Right atrium auricular region (tissue), 2 donors: ENCODE measurements at places on chromosomes 5 and 9. TPM values are rescaled to one million over a fixed set of nuclear protein-coding genes. Genes with fewer than 3 reads are reported as not detected.

DNA sequence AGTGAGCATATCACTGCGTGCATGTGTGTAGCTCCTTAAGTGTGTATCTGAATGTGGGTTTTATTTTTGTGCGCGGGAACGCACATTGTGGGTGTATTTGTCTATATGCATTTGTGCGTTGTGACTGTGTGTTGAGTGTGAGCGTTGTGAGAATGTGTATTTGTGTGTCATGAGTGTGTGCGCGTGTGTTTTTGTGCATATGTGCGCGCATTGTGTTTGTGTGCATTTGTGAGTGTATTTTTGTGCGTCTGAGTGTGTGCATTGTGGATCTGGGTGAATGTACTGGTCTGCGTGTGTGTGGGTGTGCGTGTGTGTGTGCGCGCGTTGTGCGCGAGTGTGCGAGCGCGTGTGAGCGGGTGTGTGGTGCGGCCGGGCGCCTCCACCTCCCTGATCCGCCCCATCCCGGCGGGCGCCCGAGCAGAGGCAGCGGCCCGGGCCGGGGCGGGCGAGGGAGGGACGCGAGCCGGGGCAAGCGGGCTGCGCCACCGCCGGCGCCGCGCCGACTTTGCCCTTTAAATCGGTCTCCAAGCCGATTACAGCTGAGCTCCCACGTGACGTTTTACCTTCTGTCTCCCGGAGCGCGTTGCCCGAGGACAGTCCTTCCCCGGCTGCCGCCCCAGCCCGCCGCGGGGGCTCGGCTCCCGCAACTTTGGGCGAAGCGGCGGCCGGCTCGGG is at the start of gene RASGRF2:
Gene RASGRF2, plus strand, starts transcription at position 596 of the 675 bp plus-strand sequence. CDS start 376 bp downstream, outside the sequence.
- no peak for DNase-seq

CARTPT gene
- not detected for total RNA-seq

DNA sequence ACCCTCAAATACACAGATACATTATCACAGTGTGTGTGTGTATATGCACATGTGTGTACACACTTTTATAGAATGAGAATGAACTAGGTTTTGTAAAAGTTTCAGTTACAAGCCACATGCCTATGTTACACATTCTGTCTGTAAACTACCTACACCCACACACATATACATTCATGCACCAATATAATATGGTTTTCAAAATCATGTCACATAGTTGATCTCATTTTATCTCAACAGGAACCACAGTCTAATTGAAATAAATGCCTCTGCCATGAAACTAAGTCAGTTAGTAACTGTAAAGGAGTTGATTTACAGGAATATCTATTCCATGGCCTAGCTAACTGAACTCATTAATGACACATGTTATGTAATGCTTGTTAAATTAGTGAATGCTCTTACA is 646.6 kb downstream of the PDE4D start:
- no peak for DNase-seq

GRCh38 chr5:11048760-11049159 is 287.7 kb upstream of the DAP start:
- DNase-seq, result no peak

ZNF608 gene
- total RNA-seq, result 29.4 TPM

SH3RF2 gene
- 41.2 TPM for total RNA-seq

GRCh38 chr5:95725937-95726810 is 5.0 kb upstream of the RHOBTB3 start:
- no peak for DNase-seq

GRCh38 chr5:1385395-1386273 is 40.7 kb upstream of the CLPTM1L start:
- DNase-seq, result peak; percentile 84

- DNase-seq, result no peak
These were observed 37.7 kb downstream of the SAR1B start for GRCh38 chr5:134594797-134595457.

- DNase-seq, result no peak
These were observed 4.4 kb downstream of the SNX24 start for GRCh38 chr5:122849771-122850170.

PCDHGC4 gene
- 1.5 TPM for total RNA-seq

GRCh38 chr5:50501491-50502228 is 60.6 kb upstream of the EMB start:
- DNase-seq, result no peak

- DNase-seq, result no peak
These were observed 112.9 kb downstream of the KIAA0825 start for GRCh38 chr5:94505327-94506068.

TNC gene
- 7.4 TPM for total RNA-seq

- DNase-seq, result no peak
These were observed 13.1 kb downstream of the THBS4 start for GRCh38 chr5:80048084-80048780.

RFESD gene
- total RNA-seq, result 1.9 TPM

GRCh38 chr5:136194576-136194975 is 1.6 kb upstream of the SMIM32 start:
- DNase-seq, result peak; percentile 34

MTAP gene
- total RNA-seq, result 10.3 TPM

DNA sequence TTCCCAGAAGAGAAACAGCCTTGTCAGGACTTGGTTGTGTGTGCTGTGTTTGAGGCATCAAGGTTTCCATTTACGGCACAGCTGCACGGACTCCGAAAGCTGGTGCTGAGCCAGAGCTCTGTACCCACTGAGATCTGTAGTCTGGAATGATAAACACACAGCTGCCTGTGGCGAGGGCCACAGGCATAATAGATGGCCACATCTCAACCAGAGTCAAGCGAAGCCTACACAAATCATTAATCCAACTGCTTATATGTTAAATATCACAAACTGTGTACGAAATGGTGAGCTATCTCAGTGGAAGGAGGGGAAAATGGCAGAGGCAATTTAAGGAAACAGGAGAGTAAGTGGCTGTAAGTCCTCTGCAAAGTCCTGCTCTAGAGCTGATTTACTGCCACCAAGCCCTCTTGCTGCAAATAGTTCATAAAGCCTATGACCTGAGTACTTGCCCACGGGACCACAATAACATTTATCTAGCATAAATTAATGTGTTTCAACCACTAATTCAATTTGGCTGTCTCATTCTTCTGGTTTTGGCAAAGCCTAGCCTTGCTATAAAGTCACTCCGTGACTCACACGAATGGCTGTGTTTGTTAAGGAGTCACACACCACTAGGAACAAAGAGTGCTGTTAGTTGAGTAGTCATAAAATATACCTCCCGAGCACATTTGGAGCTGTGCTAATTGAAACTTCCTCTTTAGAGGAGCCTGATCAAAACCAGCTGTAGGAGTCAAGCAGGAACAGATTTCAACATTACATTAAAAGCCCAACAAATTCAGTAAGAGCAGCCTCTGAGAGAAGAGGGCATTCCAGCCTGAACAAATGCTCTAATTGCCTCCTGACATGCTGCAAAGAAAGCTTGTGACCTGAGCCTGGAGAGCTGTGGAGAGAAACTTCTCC is 738.6 kb upstream of the ZNF608 start:
- DNase-seq, result peak; percentile 72

GRXCR2 gene
- 0.24 TPM for total RNA-seq

CMYA5 gene
- 1,662 TPM for total RNA-seq

RASEF gene
- total RNA-seq, result not detected

DNA sequence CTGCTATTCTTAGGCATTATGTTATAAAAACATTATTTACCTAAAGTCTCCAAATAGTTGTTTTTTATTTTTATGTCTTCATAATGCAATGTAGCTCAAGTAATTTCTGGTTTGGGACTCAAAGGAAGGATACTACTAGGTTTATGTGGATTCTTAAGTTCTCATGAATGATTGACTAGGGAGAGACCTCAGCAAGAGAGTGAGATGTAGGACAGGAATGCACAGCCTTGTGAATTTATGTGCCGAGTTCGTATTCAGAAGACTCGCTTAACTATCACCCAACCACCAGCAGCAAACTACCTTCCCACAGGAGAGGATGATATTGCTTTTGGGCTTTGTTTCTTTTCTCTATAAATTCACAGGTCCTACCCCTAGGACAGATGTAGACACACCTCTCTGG is 282.9 kb downstream of the ARHGEF28 start:
- no peak for DNase-seq

DNA sequence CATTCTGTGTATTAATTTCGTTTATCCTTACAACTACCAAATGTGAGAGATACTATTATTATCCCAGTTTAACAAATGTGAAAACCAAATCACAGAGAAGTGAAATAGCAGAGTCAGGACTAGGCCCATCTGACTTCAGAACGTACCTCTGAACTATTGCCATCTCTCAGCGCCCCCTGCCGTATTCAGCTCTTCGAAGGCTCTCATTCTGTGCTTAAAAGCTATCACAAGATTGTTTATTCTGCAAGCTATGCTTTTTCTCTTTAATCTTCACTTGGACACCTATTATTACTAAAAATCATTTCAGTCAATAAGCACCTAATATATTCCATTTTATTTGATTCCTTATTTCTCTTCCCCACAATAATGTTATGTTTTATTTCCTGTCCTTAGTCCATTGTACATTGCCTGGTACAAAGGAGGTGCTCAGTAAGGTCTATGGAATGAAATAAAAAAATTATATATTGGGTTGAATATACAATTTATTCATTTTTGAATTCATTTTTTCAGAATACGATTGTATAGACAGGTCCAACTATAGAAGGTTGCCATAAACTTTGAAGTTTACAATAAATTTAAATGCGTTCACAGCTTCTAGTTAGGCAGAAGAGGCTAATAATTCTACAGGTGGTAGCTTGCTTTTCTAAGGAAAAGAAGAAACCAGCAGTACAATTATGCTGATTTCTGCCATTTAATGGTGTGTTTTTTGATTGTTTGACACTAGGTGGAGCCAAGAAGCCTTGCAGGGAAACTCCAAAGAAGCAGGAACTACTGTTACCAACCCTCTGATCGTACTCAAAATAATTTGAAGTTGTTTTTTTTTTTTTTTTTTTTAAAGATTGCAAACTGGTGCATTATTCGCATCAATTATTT is 202.2 kb upstream of the DMRTA1 start:
- no peak for DNase-seq

GRCh38 chr5:39031041-39031440 is 43.2 kb downstream of the RICTOR start:
- DNase-seq, result no peak

F2RL2 gene
- 0.44 TPM for total RNA-seq

GRCh38 chr9:137304383-137305059 is 2.5 kb upstream of the NRARP start:
- no peak for DNase-seq

- no peak for DNase-seq
These were observed 372.5 kb downstream of the ARHGEF28 start for GRCh38 chr5:73998489-73998888.

- DNase-seq, result peak; percentile 85
These were observed 121.1 kb upstream of the IL12B start for GRCh38 chr5:159451197-159452052.

SOWAHA gene
- total RNA-seq, result not detected

TEX48 gene
- total RNA-seq, result not detected

GRCh38 chr5:115979201-115980041 is 17.1 kb downstream of the LVRN start:
- no peak for DNase-seq

ITGA2 gene
- total RNA-seq, result 2.3 TPM

- DNase-seq, result no peak
These were observed 1.2 kb upstream of the PURA start for GRCh38 chr5:140112685-140113179.

DNA sequence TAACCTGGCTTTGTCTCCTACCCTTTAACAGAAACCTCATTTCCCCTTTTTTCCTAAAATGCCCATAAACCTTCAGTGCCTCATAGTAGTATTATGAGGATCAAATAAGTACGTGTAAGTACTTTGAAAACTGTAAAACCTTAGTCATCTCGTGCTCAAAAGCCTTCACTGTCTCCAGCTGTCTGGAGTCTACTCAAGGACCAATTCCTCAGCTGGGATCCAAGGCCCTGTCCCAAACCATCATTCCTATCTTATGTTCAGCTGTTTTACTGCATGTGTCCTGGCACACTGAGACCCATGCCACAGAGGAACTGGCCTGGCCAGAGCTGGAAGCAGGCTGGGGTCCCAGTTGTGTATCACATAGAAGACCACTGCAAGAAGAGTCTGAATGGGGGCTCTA is 15.9 kb downstream of the ADAMTSL1 start:
- DNase-seq, result no peak

ABO gene
- 2.5 TPM for total RNA-seq

SYNPO gene
- total RNA-seq, result 369 TPM

GPX8 gene
- 17.5 TPM for total RNA-seq

DNA sequence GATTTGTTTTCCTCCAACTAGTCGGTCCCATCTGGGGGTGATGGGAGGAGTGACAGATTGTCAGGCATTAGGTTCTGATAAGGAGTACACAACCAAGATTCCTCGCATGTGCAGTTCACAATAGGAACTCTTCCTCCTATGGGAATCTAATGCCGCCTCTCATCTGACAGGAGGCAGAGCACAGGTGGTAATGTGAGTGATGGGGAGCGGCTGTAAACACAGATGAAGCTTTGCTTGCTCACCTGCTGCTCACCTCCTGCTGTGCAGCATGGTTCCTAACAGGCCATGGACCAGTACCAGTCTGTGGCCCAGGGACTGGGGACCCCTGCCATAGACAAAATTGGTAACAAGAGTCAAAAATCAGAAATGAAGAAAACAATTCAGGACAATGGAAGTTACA is 173.3 kb upstream of the HMHB1 start:
- DNase-seq, result no peak

DNA sequence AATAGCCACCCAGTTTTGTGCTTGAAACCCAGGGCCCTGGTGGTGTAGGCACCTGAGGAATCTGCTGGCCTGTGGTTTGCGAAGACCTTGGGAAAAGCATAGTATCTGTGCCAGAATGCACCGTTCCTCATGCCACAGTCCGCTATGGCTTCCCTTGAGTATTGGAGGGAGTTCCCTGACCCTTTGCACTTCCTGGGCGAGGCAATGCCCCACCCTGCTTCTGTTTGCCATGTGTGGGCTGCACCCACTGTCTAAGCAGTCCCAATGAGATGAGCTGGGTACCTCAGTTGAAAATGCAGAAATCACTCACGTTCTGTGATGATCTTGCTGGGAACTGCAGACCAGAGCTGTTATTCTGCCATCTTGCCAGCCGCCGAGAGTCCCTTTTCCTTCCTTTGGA is 483.5 kb downstream of the AGTPBP1 start:
- DNase-seq, result no peak

DNA sequence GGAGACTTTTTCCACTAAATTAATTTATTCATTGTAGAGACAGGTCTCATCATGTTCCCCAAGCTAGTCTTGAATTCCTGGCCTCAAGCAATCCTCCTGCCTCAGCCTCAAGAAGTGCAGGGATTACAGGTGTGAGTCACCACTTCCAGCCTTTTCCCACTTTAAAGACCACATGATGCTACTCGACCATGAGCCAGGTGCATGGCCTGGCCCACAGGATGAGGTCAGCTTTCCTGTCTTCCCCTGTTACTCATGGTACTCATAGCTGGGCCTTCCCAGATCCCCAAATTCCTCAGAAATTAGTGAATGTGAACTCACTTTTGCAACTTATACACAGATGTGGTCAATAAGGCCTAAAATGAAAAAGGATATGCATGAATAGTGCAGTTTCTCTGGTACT is 395.9 kb downstream of the SEMA5A start:
- no peak for DNase-seq

FOXD4L6 gene
- total RNA-seq, result not detected

RGS7BP gene
- total RNA-seq, result 2.4 TPM

GRCh38 chr9:105331160-105331559 is 86.7 kb downstream of the SLC44A1 start:
- DNase-seq, result no peak

GRCh38 chr9:35510754-35511428 is 21.0 kb downstream of the RUSC2 start:
- peak; percentile 92 for DNase-seq
